ENCODE measurements at places on chromosomes 5 and 9. TPM values are rescaled to one million over a fixed set of nuclear protein-coding genes. Genes with fewer than 3 reads are reported as not detected.
A peak's percentile ranks its signal among the peaks of the same experiment; 100 is the strongest.

GRCh38 chr9:11182001-11182400, 569.2 kb upstream of the PTPRD start:
- H3K27me3 ChIP-seq, result no peaks in the 10 kb centered on the region
- H3K36me3 ChIP-seq, result no peaks in the 10 kb centered on the region
- DNase-seq, result no peak
- no peaks in the 10 kb centered on the region for H3K4me1 ChIP-seq
- no peak overlapping the region for H3K4me3 ChIP-seq
- H3K27ac ChIP-seq, result no peak overlapping the region

- no peak for DNase-seq
- H3K27ac ChIP-seq, result no peak overlapping the region
- H3K27me3 ChIP-seq, result no peaks in the 10 kb centered on the region
- no peak overlapping the region for H3K4me3 ChIP-seq
- no peaks in the 10 kb centered on the region for H3K4me1 ChIP-seq
Observed at GRCh38 chr9:79970146-79970425, 398.3 kb downstream of the TLE4 start.

- H3K4me1 ChIP-seq, result peaks cover 18% of the 10 kb centered on the region
- no peak overlapping the region for H3K4me3 ChIP-seq
- no peak for DNase-seq
- peaks cover 90% of the 10 kb centered on the region for H3K27me3 ChIP-seq
- H3K36me3 ChIP-seq, result no peaks in the 10 kb centered on the region
Observed at GRCh38 chr9:133587466-133587865, 21.7 kb downstream of the FAM163B start.

- no peak overlapping the region for H3K4me3 ChIP-seq
- H3K36me3 ChIP-seq, result peaks cover 8% of the 10 kb centered on the region
- H3K27ac ChIP-seq, result peak overlapping the region; percentile 96
- no peaks in the 10 kb centered on the region for H3K27me3 ChIP-seq
Observed at GRCh38 chr9:134648701-134649530, 7.3 kb downstream of the COL5A1 start.

DNA sequence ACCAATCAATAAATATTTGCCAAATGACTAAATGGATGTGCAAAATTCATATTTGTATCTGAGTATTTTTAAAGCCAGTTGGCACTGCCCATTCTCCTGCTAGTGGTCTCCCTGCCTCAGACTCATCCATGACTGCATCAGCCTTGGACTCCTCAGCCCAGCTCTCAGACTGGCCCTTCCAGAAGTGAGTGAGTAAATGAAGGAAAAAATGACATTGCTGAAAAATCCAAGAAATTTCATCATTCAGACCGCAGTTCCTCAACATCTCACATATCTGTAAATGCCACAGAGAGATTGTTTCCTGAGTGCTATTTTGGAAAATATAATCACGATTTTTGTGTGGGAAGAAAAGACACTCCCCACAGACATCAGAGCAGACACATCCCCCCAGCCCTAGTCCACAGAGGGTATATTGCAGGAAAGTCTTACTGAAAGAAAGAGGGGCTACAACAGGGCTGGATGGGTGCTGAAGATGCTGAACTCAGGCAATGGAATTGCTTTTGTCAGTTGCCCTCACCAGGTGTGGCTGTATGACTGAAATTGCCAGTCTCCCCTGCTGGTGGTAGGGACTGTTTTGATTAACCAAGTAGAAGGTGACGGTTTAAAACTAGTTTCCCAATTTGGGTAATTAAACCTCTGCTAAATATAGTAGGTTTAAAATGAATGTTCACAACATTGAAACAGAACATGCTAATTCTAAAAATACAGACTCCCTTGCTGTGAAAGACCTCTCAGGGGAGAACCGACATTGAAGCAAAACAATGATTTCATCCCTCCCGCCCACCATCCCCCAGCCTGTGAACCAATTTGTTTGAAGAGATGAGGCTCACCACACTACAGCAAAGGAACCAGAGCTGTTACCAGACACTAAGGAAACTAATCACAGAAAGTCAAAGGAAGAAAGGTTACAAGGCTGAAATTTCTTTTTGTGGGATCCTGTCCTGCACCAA, 158.8 kb downstream of the DEPDC1B start:
- H3K4me3 ChIP-seq, result no peak overlapping the region
- DNase-seq, result no peak
- H3K27me3 ChIP-seq, result no peaks in the 10 kb centered on the region

DNA sequence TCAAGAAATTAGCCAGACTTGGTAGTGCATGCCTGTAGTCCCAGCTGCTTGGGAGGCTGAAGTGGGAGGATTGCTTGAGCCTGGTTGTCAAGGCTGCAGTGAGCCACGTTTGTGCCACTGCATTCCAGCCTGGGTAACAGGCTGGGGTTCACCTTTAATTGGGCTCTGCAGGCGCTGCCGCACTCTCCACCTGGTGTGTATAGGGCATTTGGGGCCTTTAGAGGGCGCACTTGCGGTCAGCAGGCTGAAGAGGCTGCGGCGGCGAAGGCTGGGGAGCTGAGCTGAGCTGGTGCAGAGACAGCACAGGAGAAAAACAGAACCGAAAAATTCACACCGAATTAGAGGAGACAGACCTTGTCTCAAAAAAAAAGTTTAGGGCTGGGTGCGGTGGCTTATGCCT, 31.2 kb downstream of the CDK7 start:
- no peaks in the 10 kb centered on the region for H3K27me3 ChIP-seq
- H3K4me1 ChIP-seq, result no peaks in the 10 kb centered on the region
- no peak for DNase-seq

C5orf58 gene
- not detected for total RNA-seq

- H3K27ac ChIP-seq, result no peak overlapping the region
- no peak for DNase-seq
- H3K27me3 ChIP-seq, result no peaks in the 10 kb centered on the region
- H3K4me3 ChIP-seq, result no peak overlapping the region
- no peaks in the 10 kb centered on the region for H3K4me1 ChIP-seq
Observed at GRCh38 chr5:176519810-176520720, 17.1 kb downstream of the RNF44 start.
